ENCODE measurements at places on chromosomes 7 and 10. TPM values are rescaled to one million over a fixed set of nuclear protein-coding genes. Genes with fewer than 3 reads are reported as not detected.

Gene AKR1C3
- 7.8 TPM for polyA plus RNA-seq

Gene EBF3
- 22.3 TPM for polyA plus RNA-seq

Gene CYP3A5
- not detected for polyA plus RNA-seq

Gene TMEM130
- 62.5 TPM for polyA plus RNA-seq

Gene C7orf33
- not detected for polyA plus RNA-seq

Gene CTTNBP2
- polyA plus RNA-seq = 3.2 TPM

Gene PRKAR2B
- polyA plus RNA-seq = 35.8 TPM

Gene ZNF37A
- 3.9 TPM for polyA plus RNA-seq

GRCh38 chr7:3426064-3426463 is 125.0 kb downstream of the SDK1 start:
- DNase-seq = no peak

- DNase-seq = no peak
Observed at GRCh38 chr7:38169847-38170246, 8.2 kb upstream of the STARD3NL start.

GRCh38 chr10:44391981-44392380 is 7.1 kb upstream of the CXCL12 start:
- no peak for DNase-seq

DNA sequence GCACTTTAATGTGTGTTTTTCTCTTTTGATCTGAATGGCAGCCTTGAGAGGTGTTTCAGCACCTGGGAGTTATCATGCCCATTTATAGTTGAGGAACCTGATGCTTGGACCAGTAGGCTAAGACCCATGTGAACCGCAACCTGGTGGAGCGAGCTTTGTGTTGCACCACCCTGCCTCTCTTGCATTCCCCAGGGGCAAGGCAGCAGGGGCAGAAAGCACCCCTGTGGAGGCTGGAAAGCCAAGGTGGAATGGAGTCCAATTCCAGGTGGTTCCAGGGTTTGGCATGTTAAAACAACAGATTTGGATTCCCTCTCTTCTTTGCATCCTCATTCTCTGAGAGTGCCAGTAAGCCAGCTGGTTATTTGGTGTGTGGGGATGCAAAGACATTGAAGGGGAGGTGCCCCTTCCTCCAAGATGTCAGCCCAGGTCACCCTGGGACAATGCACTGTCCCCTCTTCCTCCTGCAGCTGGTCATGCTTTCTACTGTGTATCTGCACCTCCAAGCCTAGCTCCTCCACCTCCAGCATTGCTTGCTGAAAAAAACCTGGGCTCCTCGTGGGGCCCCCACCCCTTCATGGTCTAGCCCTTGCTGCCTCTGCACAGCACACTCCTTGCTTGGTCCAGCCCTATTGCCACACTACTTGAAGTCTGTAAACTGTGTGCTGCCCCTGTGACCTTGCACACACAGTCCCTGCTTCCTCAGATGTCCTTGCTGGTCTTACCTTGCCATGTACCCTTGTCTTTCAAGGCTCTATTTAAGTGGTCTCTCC is 5.6 kb upstream of the CDH23 start:
- DNase-seq = no peak

DNA sequence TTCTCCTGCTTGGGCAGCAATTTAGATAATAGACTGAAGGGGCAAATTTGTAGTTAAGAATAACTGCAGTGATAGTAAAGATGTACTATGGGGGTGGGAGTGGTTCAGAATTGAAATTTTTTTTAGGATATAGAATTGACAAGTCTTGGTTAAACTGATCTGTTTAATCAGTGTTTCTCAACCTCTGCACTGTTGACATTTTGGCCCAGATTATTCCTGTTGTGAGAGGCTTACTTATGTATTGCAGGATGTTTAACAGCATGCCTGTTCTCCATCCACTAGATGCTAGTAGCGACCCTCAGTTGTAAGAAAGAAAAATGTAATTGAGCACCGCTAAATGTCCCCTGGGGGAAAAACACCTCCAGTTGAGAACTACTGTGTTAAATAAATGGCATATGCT is 176.5 kb downstream of the CCDC7 start:
- no peak for DNase-seq

DNA sequence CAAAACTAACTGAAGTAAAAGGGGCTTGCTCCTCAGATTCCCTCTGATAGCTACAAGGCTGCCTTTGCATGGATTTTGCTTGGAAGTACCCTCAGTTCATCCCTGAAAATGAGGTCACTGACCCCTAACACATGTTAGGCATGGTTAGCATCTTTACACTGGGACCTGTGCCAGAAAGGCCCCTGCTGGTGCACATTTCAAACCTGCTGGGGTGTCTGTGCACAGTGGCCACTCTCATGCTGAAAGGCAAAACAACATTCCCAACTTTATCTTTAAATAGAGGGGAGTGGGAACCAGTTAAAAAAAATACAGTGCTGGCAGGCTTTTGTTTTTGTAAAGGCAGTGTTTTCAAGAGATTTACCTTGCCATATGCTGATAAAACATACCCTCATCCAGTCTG is 99.1 kb downstream of the ANK3 start:
- DNase-seq = no peak

GRCh38 chr7:31857172-31857571 is 170.2 kb downstream of the PPP1R17 start:
- no peak for DNase-seq

DNA sequence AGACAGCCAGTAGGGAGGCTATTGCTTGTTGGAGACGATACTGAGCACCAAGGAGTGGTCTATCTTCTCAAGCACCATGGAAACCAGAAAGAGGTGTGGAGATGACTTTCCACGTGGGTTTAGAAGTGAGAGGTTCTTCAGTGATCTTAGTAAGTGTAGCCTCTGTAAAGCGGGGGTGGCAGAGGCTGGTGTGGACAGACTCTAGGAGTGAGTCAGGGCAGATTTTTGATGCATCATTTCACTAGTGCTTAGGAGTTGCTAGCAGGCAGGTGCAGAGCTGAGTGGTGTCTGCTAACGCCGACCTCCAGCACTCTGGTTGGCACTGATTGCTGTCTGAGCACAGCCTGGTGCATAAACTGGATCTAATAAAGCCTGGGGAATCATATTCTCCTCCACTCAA is 78.4 kb upstream of the ADO start:
- DNase-seq = no peak

- DNase-seq = no peak
Observed at GRCh38 chr7:4957847-4958476, 1.0 kb downstream of the MMD2 start.

- DNase-seq = no peak
Observed at GRCh38 chr7:98418271-98418635, 17.4 kb upstream of the BAIAP2L1 start.

GRCh38 chr10:84820120-84820519 is 491.7 kb downstream of the CCSER2 start:
- peak; percentile 56 for DNase-seq

DNA sequence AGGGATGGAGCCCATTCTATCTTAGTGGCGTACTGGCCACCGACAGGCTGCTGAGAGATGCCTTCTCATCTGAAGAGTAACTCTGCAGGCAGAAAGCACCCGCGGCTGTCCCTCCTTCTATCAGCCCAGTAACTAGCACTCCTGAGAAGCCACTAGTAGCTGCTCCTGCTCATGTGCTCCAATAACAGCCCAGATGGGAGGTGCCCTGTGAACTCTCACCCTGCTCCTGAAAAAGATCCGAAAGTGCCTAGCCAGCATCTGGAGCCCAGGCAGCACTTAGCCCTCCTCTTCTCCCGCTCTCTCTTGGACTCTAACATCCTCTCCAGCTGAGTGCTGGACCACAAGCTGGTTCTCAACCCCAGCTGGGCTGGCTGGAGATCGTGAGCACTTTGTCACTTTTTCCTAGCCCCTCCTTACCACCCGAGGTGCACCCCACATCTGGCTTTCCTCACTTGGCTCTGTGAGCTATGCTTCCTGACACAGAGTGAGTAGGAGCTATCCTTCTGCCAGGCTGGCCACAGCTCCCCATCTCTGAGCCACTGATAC is 239.2 kb downstream of the GRID1 start:
- DNase-seq = no peak

DNA sequence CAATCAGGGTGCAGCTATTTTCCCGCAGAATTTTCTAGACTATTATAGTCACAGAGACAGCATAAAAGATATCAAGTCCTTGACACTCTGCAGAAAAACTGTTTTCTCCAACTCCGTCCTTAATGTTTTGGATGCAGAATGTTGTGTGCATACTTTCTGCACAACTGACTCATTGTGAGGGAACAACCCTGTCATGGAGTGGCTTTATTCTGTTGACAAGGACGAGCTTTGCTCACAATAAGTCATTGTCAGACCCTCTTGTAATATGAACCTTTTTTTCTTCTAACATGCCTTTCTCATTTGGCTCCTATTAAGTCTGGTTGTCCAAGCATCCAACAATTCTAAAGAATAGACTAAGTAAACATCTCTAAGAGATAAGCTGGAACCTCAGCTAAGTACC is 17.3 kb downstream of the ABCB4 start:
- no peak for DNase-seq

DNA sequence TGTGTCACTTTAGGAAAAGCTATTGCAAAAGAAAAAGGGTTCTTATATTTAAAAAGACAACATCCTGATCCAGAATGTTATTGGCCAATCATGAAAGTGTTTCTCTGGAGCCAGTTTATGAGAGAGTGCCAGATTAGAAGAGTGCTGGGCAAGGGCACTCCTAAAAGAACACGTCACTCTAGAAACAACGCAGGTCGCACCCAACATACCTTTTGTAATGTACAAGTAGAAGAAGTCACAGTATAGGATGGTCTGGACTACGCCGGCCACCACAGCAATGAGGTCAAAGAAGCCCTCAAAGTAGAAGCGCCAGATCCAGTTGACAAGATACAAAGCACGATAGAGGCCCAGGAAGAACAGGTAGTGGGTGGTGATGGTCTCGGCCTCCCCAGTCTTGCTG is 18.1 kb upstream of the DAGLB start:
- DNase-seq = no peak

Measured in brain (organoid and tissue), 16 donors.